ENCODE measurements at places on chromosomes 4 and X.

DNA sequence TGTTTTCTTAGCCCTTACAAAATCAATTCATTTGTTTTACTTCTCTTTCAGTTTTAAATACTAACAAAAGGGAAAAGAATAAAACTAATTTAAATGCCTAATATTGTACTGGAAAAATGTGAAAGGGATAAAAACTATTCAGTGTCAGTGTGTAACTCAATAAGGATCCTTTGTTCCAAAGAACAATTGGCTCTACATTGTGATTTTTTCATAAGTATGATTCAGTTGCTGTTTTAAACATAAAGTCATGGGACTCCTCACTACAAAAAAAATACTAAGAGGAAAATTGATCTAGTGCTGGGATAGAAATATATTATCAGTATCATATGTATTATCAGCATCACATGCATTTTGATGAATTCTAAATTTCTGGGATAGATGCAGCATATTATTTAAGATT lies 199.4 kb upstream of the TRAM1L1 start:
- DNase-seq: no peak

DNA sequence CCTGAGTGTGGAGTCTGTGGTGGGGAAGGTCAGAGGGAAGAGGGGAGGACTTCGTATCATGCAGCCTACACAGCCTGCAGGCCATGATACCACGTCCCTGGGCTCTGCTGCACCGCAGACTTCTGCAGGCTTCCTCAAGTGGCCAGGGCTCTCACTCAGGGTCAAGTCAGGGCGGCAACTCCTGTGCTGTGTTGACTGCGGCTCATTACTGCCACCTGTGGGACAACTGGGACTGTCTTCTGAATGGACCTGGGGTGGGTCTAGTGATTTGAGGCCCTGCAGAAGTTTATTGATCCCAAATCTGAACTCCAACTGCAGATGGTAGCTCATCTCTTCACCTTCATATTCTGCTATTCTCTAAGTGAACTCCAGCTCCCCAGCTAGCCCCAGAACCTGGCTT lies 167.1 kb downstream of the NSUN7 start:
- DNase-seq: no peak

GRCh38 chrX:47456080-47456479 lies 26.9 kb downstream of the ZNF41 start:
- no peak for DNase-seq

- no peak for DNase-seq
Observed at GRCh38 chr4:126109836-126110235, 795.1 kb downstream of the FAT4 start.

GRCh38 chrX:2498781-2499302 lies 1.9 kb downstream of the DHRSX start:
- peak; percentile 13 for DNase-seq

- no peak for DNase-seq
Observed at GRCh38 chrX:13389501-13389900, 69.6 kb upstream of the ATXN3L start.

GRCh38 chrX:72340041-72340440 lies 34.3 kb upstream of the CITED1 start:
- DNase-seq: no peak

GRCh38 chr4:5710961-5711478 lies at the start of gene EVC:
Gene EVC, plus strand, starts transcription at chr4:5711201. Its CDS starts 180 bp downstream, at chr4:5711381.
- DNase-seq: peak; percentile 88

All from fibroblast of skin of back (primary cell).